Natural killer cell treated with Interleukin-12 subunit alpha and Interleukin-12 subunit beta and Interleukin-15 and Interleukin-18, amount 100 ng/mL, for 72 hours (primary cell): ENCODE measurements at places on chromosomes 6 and 20. TPM values are rescaled to one million over a fixed set of nuclear protein-coding genes. Genes with fewer than 3 reads are reported as not detected.

FHL5 gene
- not detected for total RNA-seq

- peak; percentile 59 for DNase-seq
- H3K36me3 ChIP-seq, result peaks cover 8% of the 10 kb centered on the region
- H3K27me3 ChIP-seq, result no peaks in the 10 kb centered on the region
- peak overlapping the region; percentile 97 for H3K27ac ChIP-seq
- H3K4me1 ChIP-seq, result peaks cover 50% of the 10 kb centered on the region
These were observed 987 bp downstream of the TMEM181 start for GRCh38 chr6:158560836-158561320.

GRCh38 chr6:35024551-35025054, 116.5 kb downstream of the TCP11 start:
- H3K27ac ChIP-seq, result no peak overlapping the region
- no peak overlapping the region for H3K4me3 ChIP-seq
- H3K36me3 ChIP-seq, result no peaks in the 10 kb centered on the region

DNA sequence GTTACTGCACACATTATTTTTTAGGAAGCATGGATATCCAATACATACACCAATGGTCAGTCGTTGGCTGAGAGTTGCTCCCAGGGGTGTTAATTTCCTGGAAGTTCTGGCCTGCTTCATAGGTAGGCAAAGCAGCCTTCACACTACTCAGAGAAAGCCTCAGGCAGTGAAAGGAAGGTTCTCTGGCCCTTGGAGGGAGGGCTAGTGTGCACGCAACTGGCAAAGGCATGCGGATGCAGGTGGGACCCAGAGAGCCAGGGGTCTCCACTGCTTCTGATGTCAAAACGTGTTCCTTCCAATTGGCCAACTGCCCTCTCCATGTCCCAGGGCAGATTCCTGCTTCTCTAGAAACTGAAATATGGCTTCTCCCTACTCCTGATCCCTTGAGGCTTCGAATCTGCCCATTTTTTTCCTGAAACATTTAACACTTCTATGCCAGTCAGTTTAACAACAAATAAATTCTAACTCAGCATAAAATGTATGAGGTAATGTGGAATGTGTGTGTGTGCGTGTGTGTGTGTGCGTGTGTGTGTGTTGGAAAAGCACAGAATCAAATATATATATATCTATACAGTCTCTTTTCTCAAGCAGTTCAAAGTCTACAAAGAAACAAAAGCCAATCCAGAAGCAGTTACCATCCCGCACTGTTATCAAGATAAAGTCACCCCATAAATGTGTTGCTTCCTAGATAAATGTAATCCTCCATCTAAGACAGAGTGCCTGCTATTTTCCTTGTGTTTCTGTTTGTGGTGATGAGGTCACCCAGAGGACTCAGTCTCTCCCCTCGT, 94.0 kb upstream of the HIVEP1 start:
- no peak overlapping the region for H3K4me3 ChIP-seq
- H3K27me3 ChIP-seq, result peaks cover 5% of the 10 kb centered on the region
- no peak overlapping the region for H3K27ac ChIP-seq
- DNase-seq, result no peak
- H3K4me1 ChIP-seq, result no peaks in the 10 kb centered on the region

GRCh38 chr20:3203315-3204123, 963 bp downstream of the DDRGK1 start:
- no peaks in the 10 kb centered on the region for H3K36me3 ChIP-seq
- peaks cover 20% of the 10 kb centered on the region for H3K4me1 ChIP-seq
- peak overlapping the region; percentile 96 for H3K4me3 ChIP-seq
